Stimulated activated CD4-positive, alpha-beta T cell treated with anti-CD3 and anti-CD28 coated beads, Interleukin-15, amount 100 ng/mL, for 48 hours (primary cell): ENCODE measurements at places on chromosomes 6 and 20.

- no peak for DNase-seq
Observed at GRCh38 chr20:17648791-17649730, 33.0 kb downstream of the RRBP1 start.

GRCh38 chr20:61516346-61517208 is 264.5 kb downstream of the CDH4 start:
- no peak for DNase-seq

DNA sequence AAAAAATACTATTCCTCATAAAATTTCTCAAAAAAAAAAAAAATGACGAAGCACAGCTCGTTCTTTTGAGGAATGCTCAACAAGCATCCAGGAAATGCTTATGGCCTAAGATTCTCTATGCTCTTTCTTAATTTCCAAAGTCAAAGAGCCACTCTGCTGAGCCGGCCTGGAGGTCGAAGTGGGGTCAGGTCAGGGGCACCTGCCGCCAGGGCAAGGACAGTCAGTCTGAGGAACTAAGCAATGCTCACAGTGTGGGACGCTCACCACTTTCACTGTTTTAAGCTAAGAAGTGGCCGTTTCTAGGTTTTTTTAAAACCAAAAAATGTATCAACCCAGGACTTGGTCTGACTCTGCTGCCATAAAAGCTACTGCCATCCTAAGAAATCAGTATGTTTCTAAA is 17.3 kb downstream of the YTHDF1 start:
- DNase-seq = no peak

DNA sequence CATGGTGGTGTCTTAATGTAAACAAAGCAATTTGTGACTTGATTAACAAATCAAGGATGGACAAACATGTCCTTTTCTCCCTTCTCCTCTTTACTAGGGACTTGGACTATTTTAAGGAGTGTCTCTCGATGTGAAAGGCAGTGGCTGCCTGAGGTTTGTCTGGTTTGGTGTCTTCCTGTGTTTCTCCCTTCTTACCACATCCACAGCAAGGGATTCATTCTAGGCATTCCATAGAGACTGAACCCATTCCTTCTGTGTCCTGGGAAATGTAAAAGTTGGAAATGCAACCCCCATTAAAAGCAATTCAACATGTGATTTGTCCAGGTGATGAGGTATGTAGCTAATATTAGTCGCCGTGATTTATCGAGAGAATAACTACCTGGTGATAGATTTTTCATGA is 15.9 kb downstream of the NRN1 start:
- no peak for DNase-seq

DNA sequence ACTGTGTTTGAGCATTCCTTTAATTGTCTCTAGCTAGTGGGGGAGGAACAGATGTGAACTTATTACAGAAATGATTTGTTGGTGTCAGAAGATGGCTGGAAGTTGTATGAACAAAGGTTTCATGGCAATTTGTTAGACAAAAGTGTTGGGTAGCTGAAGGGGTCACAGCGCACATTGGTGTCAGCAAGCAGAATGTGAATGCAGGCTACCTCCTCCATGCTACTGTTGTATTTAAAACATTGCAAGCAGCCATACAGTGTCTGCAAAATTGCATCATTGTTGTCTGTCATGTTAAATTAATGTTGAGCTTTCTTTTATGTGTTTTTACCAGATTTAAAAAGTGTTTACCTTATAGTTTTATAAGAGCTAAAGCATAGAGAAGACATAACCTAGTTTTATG is 6.2 kb downstream of the LRRC1 start:
- no peak for DNase-seq

DNA sequence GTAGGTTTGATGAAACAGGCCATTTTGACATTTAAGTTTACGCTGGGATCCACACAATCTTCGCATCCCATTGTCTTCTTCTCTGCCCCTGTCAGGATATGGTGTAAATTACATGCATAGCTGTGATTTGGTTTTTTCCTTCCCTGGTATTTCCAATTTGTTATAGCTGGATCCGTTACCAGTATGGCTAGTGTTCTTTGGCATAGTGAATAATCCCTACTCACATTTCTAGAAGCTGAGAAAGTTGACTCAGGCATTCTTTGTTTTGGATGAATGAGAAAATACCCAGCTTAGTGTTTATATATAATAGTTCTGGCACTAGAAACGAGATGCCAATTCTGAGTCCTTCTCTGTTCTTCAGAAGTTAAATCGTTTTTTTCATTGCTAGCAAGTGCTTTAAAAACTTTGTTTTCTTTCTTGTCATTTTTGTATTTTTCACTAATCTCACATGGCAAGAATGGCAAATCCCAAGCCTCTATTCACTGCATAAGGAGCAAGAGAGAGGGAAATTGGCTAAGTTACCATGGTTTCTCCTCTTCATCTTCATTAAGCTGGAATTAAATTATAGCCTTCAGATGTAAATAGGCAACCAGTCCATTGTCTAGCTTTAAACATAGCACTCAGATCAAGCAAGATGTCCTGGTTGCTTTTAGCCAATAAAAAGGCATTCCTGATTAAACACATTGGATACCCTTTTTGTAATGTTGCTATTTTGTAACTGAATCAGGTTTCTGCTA is 91.9 kb upstream of the LAMP5 start:
- DNase-seq = no peak

DNA sequence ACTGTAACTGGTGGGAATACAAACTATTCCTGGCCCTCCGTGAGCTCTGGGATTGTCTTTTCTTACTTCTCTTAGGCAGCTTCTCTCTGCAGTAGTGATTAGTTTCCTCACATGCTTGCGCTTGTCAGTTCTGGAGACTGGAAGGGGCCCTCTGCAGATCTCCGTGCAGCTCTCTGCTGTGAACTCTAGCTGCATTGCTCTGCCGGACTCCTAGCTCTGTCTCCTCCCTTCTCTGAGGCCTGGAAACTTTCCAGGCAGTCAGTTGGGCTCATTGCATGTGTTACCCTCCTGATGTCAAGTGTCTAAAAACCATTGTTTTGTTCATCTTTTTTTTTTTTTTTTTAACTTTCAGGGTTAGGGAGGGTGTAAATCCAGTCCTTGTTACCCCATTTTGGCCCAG is 102.3 kb downstream of the CTNNBL1 start:
- DNase-seq = no peak

DNA sequence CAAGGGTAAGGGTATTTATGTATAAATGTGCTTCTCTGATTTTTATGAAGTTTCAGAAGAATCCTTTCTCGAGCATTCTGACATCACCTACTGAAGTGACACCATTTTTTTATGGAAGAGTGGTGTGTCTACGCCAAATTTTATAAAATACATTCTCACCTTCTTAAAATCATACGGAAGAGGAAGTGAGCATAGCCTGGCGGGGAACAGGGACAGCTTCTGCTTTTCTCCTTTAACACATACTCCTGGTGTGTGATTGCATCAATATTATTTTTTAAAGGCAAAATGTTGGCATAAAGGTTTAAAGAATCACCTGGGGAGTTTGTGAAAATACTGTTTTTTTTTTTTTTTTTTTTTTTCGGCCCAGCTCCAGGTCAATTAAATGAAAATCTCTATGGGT is 733.6 kb upstream of the MAN1A1 start:
- no peak for DNase-seq

DNA sequence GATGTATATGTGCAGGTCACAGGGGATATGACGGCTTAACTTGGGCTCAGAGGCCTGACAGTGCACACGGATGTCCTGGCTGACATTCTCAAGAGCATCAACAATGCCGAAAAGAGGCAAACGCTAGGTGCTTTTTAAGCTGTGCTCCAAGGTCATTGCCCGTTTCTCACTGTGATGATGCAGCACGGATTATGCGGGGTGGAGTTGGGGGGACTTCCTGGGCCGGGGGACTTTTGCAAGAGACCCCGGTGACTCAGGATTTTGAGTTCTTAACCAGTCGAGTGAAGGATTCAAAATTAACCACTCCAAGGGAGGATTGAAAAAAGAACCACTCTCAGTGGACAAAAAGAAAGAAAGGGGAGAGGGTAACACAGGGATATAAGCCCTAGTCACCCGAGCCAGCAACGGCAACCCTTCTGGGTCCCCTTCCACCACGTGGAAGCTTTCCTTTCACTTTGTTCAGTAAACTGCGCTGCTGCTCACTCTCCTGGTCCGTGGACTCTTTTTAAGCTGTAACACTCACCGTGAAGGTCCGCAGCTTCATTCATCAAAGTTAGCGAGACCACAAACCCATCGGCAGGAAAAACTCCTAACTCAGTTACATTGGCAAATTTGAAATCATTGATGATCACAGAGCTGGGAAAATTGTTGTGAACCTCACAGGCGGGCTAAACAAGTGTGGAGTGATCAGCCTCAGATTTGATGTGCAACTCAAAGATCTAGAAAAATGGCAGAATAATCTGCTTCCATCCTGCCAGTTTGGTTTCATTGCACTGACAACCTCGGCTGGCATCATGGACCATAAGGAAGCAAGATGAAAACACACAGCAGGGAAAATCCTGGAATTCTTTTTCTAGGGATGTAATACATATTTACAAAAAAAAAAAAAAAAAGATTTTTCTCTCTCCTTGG is 199.3 kb downstream of the ARID1B start:
- no peak for DNase-seq

- DNase-seq = no peak
Observed at GRCh38 chr6:3751077-3751729, at the start of gene PXDC1. TSS of gene PXDC1 (minus strand) at chr6:3751713. CDS start at chr6:3751531, 182 bp downstream.

DNA sequence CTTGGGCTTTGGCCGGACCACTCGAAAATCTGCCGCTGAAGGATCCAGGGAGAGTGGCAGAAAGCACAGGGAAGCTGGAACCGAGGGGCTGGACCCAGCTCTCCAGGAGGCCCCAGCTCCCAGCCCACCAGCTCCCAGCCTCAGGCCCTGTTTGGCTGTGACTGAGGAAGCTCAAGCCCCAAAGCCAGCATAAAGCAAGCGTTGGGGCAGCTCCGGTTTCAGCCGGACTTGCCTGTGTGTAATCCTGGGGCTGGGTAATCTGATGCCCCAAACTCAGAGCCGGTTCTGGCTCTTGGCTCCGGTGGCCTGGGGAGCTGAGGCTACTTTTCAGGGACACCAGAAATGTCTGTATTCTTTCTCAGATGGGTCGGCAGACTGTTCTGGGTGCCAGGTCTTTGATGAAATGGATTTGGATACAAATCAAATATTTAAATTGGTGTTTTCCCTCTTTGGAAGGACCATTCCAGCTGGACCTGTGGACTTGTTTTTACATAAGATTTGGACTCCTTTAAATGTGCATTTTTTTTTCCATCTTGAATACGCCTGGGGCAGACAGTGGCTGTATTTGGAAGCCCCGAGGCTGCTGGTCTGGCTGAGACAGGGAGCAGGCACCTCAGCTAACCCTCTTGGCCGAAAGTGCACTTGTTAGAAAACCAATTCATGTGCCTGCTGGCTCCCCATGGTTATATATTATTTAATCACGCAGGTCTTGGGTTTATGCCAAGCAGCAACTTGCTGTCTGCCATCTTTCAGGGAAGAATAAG is 29.7 kb downstream of the RPP40 start:
- DNase-seq = no peak

GRCh38 chr6:127951172-127951917 is 50.5 kb upstream of the THEMIS start:
- no peak for DNase-seq

DNA sequence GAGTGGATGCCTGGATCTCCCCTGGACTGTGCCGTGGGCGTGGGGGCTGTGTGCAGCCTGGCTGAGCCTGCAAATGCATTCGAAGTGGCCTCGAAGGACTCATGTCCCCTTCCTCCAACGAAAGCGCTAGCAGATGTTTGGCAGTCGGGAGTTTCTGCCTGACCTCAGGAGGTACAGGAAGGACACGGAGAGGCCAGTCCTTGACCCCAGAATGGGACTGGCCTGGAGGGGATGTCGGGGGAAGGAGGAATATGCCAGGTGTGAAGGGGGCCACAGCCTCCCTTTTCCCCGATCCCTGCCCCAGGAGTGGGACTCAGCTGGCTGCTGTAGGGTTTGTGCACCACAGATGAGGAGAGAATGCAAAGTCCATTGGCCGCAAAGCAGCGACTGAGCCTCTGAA is 45.6 kb downstream of the APCDD1L start:
- DNase-seq = no peak

- DNase-seq = no peak
Observed at GRCh38 chr6:130161683-130162404, 60.9 kb downstream of the SAMD3 start.

- no peak for DNase-seq
Observed at GRCh38 chr6:95998133-95998532, 17.6 kb upstream of the FUT9 start.

DNA sequence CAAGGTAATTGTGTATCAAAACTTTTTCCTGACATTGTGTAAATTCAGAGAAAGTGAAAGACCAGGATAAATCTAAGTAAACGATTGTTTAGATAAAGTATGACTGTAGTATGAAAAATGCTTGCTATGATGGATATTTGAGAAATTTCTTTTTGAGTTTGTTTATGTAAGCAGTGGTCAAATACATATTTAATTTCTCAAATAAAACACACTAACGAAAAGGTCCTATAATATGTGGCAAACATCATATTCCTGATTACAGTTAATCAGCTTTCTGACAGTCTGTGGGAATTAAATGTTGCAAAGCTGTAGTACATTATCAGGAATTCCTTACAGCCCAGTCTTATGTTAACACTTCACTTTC is 636.9 kb downstream of the MMUT start:
- DNase-seq = no peak

GRCh38 chr20:40892642-40893041 is 136.0 kb upstream of the TOP1 start:
- no peak for DNase-seq

GRCh38 chr6:64146094-64146493 is 510.5 kb downstream of the PHF3 start:
- DNase-seq = no peak

DNA sequence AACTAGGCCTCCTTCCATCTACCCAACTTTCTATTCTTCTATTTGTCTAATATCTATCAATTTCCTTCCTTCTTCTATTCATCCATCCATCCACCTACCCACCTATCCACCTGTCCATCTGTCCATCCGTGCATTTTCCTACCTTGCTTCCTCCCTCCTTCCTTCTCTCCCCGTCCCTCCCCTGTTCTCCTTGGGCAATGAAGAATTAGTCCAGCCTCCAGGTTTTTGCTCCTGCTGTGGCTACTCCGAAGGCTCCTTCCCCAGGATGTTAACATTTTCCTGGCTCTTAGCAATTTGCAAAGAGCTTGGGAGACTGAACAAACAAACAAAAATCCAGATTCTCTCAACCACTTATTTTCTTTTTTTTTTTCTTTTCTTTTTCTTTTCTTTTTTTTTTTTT is 81.6 kb downstream of the KCNB1 start:
- DNase-seq = no peak

GRCh38 chr20:21698494-21699215 is 6.8 kb upstream of the PAX1 start:
- DNase-seq = no peak

GRCh38 chr6:143107440-143107839 is 46.8 kb downstream of the AIG1 start:
- DNase-seq = no peak

GRCh38 chr6:22251348-22251747 is 45.5 kb downstream of the PRL start:
- DNase-seq = no peak

GRCh38 chr20:45305262-45305661 is 1.4 kb upstream of the RBPJL start:
- no peak for DNase-seq
